ENCODE measurements at places on chromosomes 13 and 19. TPM values are rescaled to one million over a fixed set of nuclear protein-coding genes. Genes with fewer than 3 reads are reported as not detected.

The PSG1 gene
- total RNA-seq, result not detected

The CDX2 gene
- 2.4 TPM for total RNA-seq

The CD70 gene
- total RNA-seq, result not detected

DNA sequence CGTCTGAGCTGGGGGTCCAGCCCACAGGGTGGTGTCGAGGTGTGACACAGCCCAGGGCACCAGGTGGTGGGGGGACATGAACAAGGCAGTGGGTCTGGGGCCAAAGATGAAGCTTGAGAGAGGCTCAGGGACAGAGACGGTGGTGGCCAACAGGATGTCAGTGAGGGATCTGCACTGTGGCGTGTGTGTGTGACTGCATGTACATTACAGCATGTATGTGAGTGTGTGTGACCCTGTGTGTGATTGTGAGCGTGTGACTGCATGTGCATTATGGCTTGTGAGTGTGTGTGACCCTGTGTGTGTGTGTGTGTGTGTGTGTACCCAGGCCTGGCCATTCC lies 1.6 kb downstream of the ADAMTS10 start:
- peaks cover 3% of the 10 kb centered on the region for H3K27me3 ChIP-seq
- no peak for DNase-seq
- peaks cover 5% of the 10 kb centered on the region for H3K36me3 ChIP-seq
- peaks cover 19% of the 10 kb centered on the region for H3K4me1 ChIP-seq
- peak overlapping the region; percentile 82 for H3K4me3 ChIP-seq
- H3K27ac ChIP-seq, result peak overlapping the region; percentile 96

- H3K4me3 ChIP-seq, result no peak overlapping the region
- DNase-seq, result no peak
- no peaks in the 10 kb centered on the region for H3K36me3 ChIP-seq
- peaks cover 4% of the 10 kb centered on the region for H3K4me1 ChIP-seq
- no peak overlapping the region for H3K27ac ChIP-seq
- H3K27me3 ChIP-seq, result no peaks in the 10 kb centered on the region
Observed at GRCh38 chr13:34247596-34247995, 429.6 kb downstream of the RFC3 start.

DNA sequence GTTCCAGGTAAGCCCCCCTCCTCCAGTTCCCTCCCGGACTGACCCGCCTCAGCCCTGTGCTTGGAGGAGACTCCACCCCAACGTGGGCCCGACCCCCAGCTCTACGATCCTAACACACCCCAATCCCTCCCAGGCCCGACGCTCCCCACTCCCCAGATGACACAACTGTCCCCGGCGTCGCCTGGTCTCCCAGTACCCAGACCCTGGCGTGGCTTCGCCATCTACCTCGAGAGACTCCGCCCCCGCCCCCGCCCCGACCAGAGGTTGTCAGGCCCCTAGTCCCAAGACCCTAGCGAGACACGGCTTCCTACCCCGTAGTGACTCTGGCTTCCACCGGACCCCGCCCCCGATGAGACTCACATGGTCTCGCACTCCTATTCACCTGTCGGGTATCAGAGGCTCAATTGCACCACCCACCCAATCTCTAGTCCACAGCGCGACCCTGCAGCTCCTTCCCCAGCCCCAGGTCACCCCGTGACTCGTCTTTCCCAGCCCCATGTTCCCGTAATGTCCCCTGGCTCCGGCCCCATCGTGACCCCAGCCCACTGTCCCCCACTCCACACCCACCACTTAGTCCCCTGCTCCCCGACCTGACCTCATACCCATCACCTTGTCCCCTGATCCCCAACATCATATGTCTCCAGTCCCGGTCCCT lies 2.9 kb downstream of the CD37 start:
- peaks cover 20% of the 10 kb centered on the region for H3K36me3 ChIP-seq
- H3K4me3 ChIP-seq, result peak overlapping the region; percentile 62
- H3K27me3 ChIP-seq, result peaks cover 26% of the 10 kb centered on the region

GRCh38 chr19:6213696-6214641 lies 65.8 kb downstream of the MLLT1 start:
- peaks cover 2% of the 10 kb centered on the region for H3K36me3 ChIP-seq
- peaks cover 2% of the 10 kb centered on the region for H3K27me3 ChIP-seq
- no peak overlapping the region for H3K4me3 ChIP-seq
- DNase-seq, result no peak
- peaks cover 14% of the 10 kb centered on the region for H3K4me1 ChIP-seq

DNA sequence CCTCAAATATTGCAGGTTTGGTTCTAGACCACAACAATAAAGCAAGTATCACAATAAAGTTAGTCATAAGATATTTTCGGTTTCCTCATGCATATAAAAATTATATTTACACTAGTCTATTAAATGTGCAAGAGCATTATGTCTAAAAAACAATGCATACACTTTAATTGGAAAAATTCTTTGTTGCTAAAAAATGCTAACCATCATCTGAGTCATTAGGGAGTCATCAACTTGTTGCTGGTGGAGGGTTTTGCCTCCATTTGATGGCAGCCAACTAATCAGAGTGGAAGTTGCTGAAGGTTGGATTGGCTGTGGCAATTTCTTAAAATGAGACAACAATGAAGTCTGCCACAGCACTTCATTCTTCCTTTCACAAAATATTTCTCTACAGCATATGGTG lies 422.3 kb upstream of the GPC6 start:
- DNase-seq, result no peak
- H3K4me3 ChIP-seq, result no peak overlapping the region
- no peaks in the 10 kb centered on the region for H3K36me3 ChIP-seq
- no peaks in the 10 kb centered on the region for H3K27me3 ChIP-seq
- no peaks in the 10 kb centered on the region for H3K4me1 ChIP-seq

The CGB8 gene
- total RNA-seq, result not detected

DNA sequence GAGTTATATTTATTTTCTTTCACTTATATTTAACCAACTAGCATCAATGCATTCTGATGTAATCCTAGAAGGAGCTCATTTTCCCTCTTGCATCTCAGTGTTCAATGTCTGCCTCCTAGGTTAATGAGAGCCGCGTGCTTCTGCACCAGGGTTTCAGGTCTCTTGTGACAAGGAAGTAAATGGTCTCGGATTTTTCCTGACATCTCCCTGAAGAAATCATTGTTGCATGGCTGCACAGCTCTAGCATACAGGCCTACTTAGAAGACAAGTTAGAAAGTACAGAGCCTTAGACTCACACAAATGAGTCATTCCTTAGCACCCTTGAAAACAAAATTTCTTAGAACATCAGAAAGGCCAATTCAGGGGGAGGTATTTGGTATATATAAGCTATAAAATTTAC lies 57.2 kb upstream of the KLF12 start:
- H3K4me1 ChIP-seq, result peaks cover 10% of the 10 kb centered on the region
- H3K36me3 ChIP-seq, result no peaks in the 10 kb centered on the region
- no peak overlapping the region for H3K4me3 ChIP-seq
- no peak overlapping the region for H3K27ac ChIP-seq
- DNase-seq, result no peak

GRCh38 chr13:25908366-25908765 lies 143.4 kb downstream of the SHISA2 start:
- no peaks in the 10 kb centered on the region for H3K36me3 ChIP-seq
- H3K27me3 ChIP-seq, result peaks cover 55% of the 10 kb centered on the region
- no peak overlapping the region for H3K4me3 ChIP-seq
- H3K27ac ChIP-seq, result no peak overlapping the region
- no peak for DNase-seq

The LRRC8E gene
- 0.51 TPM for total RNA-seq

The HSPB6 gene
- 0.37 TPM for total RNA-seq

- no peaks in the 10 kb centered on the region for H3K4me1 ChIP-seq
- H3K27me3 ChIP-seq, result no peaks in the 10 kb centered on the region
- no peak overlapping the region for H3K4me3 ChIP-seq
- H3K27ac ChIP-seq, result no peak overlapping the region
- H3K36me3 ChIP-seq, result no peaks in the 10 kb centered on the region
Observed at GRCh38 chr19:17530586-17530985, 19.1 kb downstream of the PGLS start.

DNA sequence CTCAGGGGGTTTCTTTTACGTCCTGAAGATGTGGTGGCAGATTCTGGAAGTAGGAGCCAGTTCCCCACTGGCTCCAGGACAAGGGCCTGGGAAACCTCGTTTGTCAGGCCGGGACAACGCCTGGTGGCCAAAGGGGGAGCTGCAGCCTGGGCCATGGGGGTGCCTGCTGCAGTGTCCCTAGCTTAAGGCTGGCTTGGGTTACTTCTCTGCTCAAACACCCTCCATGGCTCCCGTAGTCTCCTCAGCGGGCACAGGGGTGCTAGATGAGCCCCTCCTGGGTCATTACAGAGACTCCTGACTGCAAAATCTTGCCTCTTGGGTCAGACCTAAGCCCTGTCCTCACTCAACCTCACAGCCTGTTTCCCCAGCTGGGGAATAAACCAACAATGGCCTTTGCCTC lies 14.7 kb downstream of the CILP2 start:
- H3K27me3 ChIP-seq, result no peaks in the 10 kb centered on the region
- no peaks in the 10 kb centered on the region for H3K36me3 ChIP-seq
- H3K27ac ChIP-seq, result no peak overlapping the region
- H3K4me3 ChIP-seq, result no peak overlapping the region
- peaks cover 4% of the 10 kb centered on the region for H3K4me1 ChIP-seq

Measured in neural crest cell (in vitro differentiated cells).